ENCODE measurements at places on chromosomes 7 and 10. TPM values are rescaled to one million over a fixed set of nuclear protein-coding genes. Genes with fewer than 3 reads are reported as not detected.

SKIDA1 gene
- 1.1 TPM for total RNA-seq

MMD2 gene
- total RNA-seq = not detected

RPEL1 gene
- total RNA-seq = not detected

PON3 gene
- total RNA-seq = 45.3 TPM

TAS2R41 gene
- total RNA-seq = not detected

MKI67 gene
- total RNA-seq = 70.7 TPM

CPN1 gene
- 0.28 TPM for total RNA-seq

HNRNPF gene
- 261 TPM for total RNA-seq

TAC1 gene
- total RNA-seq = not detected

RBP3 gene
- total RNA-seq = not detected

CCDC3 gene
- total RNA-seq = 1.0 TPM

FAM13C gene
- total RNA-seq = not detected

TMEM229A gene
- total RNA-seq = not detected

AUTS2 gene
- total RNA-seq = 4.6 TPM

HTR7 gene
- 0.12 TPM for total RNA-seq

TEX47 gene
- not detected for total RNA-seq

NPY4R2 gene
- 11.9 TPM for total RNA-seq

CTBP2 gene
- 94.9 TPM for total RNA-seq

MRC1 gene
- not detected for total RNA-seq

HPSE2 gene
- total RNA-seq = not detected

PNLIP gene
- total RNA-seq = not detected

OR9A2 gene
- total RNA-seq = not detected

FAM25C gene
- total RNA-seq = 2.4 TPM

TET1 gene
- total RNA-seq = 0.58 TPM

CALHM1 gene
- not detected for total RNA-seq

SAMD8 gene
- 12.8 TPM for total RNA-seq

CTAGE15 gene
- not detected for total RNA-seq

ANKRD7 gene
- total RNA-seq = not detected

RRP12 gene
- 56.6 TPM for total RNA-seq

VIPR2 gene
- total RNA-seq = not detected

SFTPA1 gene
- total RNA-seq = not detected

LRRTM3 gene
- not detected for total RNA-seq

PRPS1L1 gene
- total RNA-seq = not detected

HOXA2 gene
- total RNA-seq = 1.1 TPM

DYNC1I1 gene
- total RNA-seq = not detected

PTPRN2 gene
- total RNA-seq = 0.77 TPM

BICC1 gene
- total RNA-seq = 20.5 TPM

CD36 gene
- 0.19 TPM for total RNA-seq

LEP gene
- total RNA-seq = not detected

FZD8 gene
- 7.0 TPM for total RNA-seq

PDE6C gene
- total RNA-seq = not detected

TFR2 gene
- total RNA-seq = 2.1 TPM

Data from A549 treated with ZK216348 at 1 μM for 4 hours (cell line).